ENCODE measurements at places on chromosomes 12 and 14.

GRCh38 chr14:41130274-41130673 is 476.4 kb upstream of the LRFN5 start:
- no peak for DNase-seq

DNA sequence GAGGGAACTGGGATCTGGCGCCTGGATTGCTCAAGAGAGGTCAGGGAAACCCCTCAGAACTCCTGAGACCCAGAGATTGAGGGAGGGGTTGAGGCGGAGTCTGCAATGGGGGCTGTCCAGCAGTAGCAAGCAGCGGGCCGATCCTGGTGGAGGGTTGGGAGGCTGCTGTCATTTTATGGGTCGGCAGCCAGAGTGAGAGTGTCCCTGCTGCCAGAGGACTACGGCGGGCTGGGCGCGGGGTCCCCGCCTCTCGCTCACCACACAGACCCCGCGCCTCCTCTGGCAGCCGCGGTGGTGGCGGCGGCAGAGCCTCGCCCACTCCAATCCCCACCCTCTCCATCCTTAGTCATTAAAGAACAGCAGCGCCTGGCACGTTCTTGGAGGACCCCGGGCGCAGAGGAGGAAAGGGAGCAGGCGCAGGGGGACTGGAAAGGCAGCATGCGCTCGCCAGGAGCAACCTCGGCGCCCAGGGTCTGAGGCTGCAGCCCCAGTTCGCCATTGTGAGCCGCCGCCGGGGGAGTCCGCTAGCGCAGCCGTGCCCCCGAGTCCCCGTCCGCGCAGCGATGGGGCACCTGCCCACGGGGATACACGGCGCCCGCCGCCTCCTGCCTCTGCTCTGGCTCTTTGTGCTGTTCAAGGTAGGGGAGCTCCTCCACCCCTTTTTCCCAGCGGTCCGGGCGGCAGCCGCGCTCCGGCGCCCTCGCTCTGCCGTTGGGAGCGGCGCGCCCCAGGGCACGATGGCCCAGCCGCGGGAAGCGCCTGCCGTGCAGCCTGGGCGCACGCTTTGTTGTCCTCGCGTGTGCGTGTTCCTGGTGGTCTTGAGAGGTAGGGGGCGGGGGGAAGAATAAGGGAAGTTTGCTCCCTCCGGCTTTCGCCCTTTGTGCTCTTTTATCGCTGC is at the start of gene PTPRO:
PTPRO (plus strand) TSS at position 345 of the 898 bp plus-strand sequence.
- DNase-seq = peak; percentile 23

- DNase-seq = no peak
Measured at GRCh38 chr12:1838205-1838993, 18.0 kb downstream of the LRTM2 start.

- DNase-seq = no peak
Measured at GRCh38 chr14:98293576-98293975, 978.4 kb downstream of the BCL11B start.

DNA sequence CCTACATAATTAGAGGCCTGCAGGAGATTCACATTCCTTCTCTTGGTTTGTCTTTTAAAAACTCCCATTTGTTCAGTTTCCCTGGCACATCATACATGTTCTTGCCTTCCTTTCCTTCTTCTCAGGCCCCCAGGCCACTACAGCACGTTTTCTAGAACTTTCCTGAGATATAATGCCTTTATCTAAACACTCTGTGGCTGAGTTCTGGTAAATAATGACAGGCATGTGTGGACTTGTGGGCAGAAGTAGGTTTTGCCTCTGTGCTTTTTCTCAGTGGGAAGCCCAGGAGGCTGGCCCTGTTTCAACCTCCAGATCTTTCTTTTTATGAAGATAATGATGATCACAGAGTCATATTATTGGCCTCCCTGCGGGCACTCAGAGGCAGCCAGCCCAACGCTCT is 117.2 kb downstream of the TMX1 start:
- no peak for DNase-seq

GRCh38 chr14:49209416-49209815 is 376.8 kb downstream of the RPS29 start:
- no peak for DNase-seq

GRCh38 chr12:116473416-116473815 is 85.8 kb upstream of the MAP1LC3B2 start:
- DNase-seq = no peak

- no peak for DNase-seq
Measured at GRCh38 chr14:68973639-68974038, 5.5 kb downstream of the ACTN1 start.

DNA sequence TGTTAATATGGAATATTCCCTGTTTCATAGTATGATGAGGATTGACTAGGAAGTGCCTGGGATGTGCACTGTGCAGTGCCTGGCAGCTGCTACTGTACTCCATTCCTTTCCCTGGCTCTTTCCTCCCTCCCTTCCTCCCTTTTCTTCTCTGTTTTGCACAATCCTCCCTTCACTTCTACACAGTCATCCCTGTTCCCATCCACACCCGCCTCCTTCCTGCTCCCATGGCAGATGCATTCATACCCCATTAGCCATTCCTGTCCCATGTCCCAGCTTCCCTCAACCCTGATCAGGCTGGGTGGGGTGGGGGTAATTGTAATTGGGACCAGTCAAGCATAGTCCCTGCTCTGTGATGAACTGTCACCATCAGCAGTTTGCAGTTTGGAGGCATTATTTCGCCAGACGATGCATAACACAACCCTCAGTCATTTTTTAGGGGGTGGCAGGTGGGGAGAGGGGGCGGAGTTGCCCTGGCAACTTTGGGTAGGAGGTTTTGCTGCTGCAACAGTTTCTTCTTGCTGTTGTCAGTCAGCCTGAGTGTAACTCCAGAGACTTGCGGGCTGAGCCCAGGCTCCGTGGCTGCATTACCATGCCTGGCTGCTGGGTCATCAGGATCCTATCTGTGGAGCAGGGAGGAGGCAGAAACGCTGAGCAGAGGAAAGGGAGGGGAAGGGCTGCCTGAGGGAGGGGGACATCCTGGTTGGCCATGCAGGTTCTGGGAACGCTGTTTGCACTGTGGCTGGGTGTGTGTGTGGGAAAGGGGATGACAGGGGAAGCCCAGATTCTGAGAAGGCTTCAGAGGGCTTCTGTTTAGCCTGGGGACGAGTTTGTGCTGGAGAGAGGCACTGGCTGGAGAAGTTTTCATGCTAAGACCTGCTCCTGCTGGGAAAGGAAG is 4.1 kb upstream of the KRT84 start:
- no peak for DNase-seq

DNA sequence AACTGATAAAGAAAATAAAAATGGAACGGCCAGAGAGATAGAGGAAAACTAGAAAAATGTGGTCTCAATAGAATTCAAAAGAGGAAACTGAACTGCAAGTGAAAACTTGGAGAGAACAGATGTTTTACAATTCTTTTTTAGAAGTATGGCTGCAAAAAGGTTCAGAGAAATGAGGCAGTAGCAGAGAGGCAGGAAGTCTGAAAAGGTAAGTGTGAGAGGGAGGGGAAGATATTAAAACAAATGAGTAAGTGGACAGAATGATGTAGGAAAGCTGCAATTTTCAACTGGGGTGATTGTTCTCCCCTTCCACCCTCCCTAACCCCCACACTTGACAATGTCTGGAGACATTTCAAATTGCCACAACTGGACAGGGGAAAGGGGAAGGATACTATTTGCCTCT is 12.9 kb downstream of the BTBD7 start:
- no peak for DNase-seq

DNA sequence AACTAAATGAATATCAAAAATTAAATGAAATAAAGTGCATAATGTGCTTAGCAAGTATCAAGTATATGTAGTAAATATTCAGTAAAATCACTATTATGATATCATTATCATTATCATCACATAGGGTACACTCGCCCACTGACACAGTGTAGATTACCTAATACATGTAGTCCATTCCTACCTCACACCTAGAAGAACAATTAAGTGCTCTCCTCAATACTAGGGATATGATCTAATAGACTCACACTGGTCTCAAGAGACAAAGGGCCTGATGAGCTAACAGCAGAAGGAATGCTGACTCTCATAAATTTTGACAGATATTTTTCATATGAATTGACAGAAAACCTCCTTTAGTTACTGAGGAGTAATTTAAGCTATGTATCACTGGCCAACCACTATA is 29.1 kb downstream of the FSCB start:
- DNase-seq = no peak

GRCh38 chr14:69763761-69764510 is 3.0 kb upstream of the SRSF5 start:
- DNase-seq = no peak

GRCh38 chr14:41230683-41231082 is 376.0 kb upstream of the LRFN5 start:
- no peak for DNase-seq

- no peak for DNase-seq
Measured at GRCh38 chr14:68166731-68167382, 347.3 kb downstream of the RAD51B start.

DNA sequence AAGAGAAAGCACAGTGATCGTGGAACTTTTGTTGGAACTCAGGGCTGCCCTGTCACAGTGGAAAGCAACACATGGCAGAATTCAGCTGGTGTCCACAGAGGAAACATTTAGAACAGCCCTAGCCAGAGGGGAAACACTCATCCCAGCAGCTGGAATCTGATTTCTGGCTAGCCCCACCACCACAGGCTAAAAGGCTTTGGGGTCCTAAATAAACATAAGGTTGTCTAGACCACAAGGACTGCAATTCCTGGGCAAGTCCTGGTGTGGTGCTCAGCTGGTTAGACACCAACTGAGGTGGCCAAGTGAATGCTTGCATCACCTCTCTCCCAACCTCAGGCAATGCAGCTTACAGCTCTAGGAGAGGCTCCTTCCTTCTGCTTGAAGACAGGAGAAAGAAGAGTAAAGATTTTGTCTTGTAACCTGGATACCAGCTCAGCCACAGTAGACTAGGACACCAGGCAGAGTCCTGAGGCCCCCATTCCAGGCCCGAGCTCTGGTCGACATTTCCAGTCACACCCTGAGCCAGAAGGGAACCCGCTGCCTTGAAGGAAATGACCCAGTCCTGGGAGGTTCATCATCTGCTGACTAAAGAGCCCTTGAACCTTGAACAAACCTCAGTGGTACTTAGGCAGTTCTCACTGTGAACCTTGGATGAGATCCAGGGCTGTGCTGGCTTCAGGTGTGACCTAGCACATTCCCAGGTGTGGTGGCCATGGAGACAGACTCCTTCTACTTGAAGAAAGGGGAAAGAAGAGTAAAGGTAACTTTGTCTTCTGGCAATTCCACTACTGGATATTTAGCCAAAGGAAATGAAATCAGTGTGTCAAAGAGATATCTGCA is 85.4 kb upstream of the PLXNC1 start:
- DNase-seq = no peak

DNA sequence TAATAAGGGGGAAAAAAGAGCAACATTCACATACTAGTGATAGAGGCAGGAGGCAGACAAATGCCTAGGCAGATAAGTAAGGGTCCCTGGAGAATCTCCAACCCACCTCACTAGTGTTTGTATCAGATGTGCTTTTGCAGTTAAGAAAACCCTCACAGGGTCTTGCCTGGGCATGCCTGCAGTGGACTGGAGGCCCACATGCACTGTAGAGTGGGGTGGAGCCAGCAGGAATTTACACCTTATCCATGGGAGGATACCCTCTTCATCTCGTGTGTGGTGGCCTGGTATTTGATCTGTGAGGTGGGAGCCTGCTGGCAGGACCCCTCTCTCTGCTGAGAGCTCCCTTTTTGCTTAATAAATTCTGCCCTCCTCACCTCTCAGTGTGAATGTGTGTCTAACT is 238.0 kb upstream of the SLC16A7 start:
- no peak for DNase-seq

DNA sequence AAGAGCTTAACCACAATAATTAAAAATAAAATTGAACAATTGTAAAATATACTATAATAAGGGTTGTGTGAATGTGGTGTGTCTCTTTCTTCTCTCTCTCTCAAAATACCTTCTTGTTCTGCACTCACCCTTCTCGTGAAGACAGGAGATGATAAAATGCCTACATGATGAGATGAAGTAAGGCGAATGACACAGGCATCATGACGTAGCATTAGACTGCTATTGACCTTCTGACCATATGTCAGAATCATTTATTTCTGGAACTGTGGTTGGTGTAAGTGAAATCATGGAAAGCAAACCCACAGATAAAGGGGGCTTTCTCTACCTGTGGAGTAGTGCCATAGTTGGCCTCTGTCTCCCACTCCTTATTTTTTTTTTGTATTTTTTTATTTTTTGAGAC is 37.8 kb upstream of the NUAK1 start:
- DNase-seq = no peak

- DNase-seq = no peak
Measured at GRCh38 chr12:18643681-18644080, 94.1 kb downstream of the PLCZ1 start.

- DNase-seq = no peak
Measured at GRCh38 chr14:54920052-54920451, 17.4 kb upstream of the GCH1 start.

DNA sequence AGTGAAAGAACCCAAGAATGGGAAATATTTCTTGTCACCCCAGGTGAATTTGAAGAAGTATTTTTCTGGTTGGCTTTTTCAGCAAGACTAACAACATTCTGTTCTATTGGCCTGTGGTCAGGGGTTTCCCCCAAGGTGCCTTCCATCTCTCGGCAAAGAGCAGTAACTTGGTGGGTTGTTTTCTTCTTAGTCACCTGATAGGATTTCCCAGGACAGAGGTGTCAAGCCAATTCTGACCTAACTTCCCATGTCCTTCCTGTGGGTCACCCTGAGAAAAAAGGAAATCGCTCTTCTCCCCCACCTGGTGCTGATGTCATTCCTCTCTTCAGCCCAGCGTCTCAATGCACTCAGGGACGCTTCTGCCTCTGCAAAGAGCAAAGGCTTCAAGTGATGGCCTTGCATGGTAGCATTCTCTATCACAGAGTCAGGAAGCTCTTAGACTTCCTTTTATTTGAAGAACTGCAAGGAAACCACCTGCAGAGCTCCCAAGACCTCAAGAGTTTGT is 16.1 kb upstream of the IFNG start:
- DNase-seq = no peak

DNA sequence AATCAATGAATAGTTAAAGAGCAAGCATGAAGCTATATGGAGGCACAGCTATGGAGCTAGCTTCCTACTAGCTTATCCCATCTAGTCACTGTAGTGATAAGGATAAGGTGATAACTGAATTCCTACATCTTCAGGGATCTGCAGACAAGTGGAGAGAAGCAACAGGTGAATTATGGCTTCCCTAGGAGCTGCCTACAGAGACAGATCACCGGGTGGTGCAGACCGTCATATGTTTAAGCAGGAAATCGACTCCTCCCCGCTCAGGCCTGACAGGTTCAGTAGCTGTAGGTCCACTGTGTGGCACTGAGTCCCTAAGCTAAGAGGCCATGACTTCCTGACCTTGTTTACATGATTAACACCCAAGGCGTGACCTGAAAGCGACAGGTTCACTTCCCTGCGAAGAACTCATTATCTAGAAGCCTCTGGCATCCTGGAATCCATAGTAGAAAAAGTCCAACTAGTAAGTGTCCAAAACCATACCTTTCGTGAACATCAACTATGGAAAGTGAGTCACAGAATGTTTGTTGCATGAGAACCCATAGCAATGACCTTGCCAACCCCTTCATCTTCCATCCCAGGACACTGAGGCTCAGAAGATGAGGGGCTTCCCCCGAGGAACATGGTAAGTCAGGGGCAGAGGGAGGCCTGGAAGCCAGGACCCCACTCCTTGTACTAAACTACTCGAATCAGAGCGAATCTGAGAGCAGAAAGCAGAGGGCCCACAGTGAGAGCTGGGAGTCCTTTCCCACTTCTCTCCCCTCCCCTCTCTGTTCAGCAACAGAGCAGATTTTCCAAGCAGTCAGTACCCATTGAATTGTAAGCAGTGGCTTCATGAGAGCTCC is 75.4 kb upstream of the CCND2 start:
- DNase-seq = no peak
